ENCODE measurements at places on chromosomes 6 and 20.
A peak's percentile ranks its signal among the peaks of the same experiment; 100 is the strongest.

GRCh38 chr6:150233843-150234269, 91.0 kb downstream of the PPP1R14C start:
- DNase-seq, result no peak

GRCh38 chr20:3704087-3704486, 8.3 kb downstream of the SIGLEC1 start:
- DNase-seq, result no peak

- DNase-seq, result no peak
These were observed 9.1 kb downstream of the TMEM181 start for GRCh38 chr6:158569036-158569435.

- DNase-seq, result no peak
These were observed 58.1 kb downstream of the PSMG4 start for GRCh38 chr6:3316818-3317217.

- DNase-seq, result no peak
These were observed 118.6 kb upstream of the PTPN1 start for GRCh38 chr20:50391444-50392137.

DNA sequence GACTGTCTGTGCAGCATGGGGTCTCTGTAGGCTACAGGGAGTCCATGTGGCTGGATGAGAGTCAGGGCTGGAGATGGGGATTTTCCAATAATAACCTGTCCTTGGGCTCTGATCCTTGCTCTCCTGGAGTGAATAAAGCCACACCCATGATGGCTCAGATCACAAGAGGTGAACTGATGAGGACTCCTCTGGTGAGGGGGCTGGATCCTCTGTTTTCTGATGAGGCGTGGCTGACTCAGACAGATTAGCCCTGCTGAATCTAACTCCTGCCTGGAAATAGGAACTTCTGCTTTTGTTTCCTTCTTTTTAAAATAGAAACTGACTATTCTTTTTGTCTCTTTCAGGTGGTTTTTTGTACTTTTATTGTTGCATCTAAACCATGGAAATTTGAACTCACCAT, 27.0 kb downstream of the CST9L start:
- no peak for DNase-seq

DNA sequence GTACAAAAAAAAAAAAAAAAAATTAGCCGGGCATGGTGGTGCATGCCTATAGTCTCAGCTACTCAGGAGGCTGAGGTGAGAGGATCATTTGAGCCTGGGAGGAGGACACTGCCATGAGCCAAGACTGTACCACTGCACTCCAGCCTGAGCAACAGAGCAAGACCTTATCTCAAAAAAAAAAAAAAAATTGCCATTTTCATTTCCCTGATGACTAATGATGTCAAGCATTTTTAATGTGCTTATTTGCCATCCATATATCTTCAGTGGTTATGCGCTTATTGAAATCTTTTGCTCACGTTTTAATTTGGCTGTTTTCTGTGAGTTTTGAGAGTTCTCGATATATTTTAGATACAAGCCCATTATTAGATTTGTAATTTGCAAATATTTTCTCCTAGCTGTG, 46.7 kb downstream of the PFDN4 start:
- no peak for DNase-seq

DNA sequence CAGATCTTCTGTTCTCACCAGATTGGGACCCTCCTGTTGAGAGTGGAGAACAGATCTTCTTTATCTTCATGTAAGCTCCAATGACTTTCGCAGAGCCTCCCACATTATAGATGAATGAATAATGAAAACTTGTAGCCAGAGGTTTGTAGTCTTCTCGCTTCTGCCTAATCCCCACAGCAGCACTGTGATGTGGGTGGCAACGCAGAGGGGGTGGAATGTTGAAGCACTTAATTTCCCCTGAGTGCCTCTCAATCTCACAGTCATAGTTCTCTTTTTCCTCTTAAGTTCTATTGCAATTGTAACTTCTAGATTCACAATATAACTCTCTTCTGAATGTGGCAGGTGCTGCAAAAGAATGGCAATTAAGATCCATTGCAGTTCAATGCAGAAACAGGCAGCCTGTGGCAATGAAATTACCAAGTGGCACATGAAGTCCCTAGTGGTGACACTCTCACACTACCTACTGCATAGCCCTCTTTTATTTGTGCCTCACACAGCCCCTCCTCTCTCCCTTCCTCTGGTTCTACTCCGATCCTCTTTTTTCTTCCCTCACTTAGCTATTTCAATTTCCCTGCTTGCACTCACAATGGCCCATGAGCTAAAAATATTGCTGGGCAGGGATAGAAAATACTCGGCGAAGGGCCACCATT, 281.9 kb downstream of the UBE3D start:
- peak; percentile 7 for DNase-seq

- no peak for DNase-seq
These were observed 75.1 kb downstream of the SLC2A10 start for GRCh38 chr20:46784436-46785127.

DNA sequence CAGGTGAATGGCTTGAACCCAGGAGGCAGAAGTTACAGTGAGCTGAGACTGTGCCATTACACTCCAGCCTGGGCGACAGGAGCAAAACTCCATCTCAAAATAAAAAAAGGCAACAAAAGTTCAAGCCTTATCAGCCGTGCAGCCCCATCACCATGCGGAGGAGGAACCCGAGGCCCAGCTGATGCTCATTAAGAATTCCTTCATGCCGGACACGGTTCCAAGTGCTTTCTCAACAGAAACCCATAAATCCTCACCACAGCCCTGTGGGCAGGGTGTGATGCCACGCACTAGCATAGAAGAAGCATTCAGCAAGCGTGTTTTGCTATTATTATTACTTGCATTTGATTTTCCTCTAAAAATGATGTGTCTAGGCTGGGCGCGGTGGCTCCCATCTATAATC, 56.3 kb downstream of the PREX1 start:
- DNase-seq, result no peak

DNA sequence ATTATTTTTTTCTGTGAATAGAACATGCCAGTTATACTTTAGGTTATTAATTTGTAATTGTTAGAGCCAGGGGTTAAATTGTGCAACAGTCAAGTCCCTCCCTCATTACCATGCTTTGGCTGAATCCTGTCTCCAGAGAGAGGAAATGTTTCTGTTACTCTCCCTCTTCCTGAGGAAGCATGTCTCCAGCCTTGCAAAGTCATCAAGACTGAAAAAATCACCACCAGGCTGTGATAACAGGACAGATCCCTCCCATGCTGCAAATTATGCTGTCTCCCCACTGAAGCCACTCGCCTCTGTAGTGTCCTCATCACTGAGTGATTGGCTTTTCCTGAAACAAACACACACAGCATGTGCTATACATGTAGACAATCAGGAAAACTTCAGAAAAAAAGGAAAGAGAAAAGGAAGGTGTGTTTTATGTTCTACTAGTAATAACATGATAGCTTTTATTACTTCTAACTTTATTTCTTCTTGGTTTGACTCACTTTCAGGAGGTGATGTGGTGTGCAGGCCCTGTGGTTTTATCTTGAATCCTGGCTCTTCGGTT, 290.0 kb upstream of the JAG1 start:
- DNase-seq, result no peak

DNA sequence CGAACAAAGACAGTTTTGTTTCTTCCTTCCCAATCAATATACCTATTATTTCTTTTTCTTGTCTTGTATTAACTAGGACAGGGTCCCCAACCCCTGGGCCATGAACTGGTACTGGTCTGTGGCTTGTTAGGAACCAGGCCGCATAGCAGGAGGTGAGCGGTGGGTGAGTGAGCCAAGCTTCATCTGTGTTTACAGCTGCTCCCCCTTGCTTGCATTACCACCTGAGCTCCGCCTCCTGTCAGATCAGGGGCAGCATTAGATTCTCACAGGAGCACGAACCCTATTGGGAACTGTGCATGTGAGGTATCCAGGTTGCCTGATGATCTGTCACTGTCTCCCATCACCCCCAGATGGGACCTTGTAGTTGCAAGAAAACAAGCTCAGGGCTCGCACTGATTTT, 151.9 kb downstream of the CDKAL1 start:
- peak; percentile 27 for DNase-seq

- no peak for DNase-seq
These were observed 42.3 kb upstream of the MRPS10 start for GRCh38 chr6:42259841-42260395.

DNA sequence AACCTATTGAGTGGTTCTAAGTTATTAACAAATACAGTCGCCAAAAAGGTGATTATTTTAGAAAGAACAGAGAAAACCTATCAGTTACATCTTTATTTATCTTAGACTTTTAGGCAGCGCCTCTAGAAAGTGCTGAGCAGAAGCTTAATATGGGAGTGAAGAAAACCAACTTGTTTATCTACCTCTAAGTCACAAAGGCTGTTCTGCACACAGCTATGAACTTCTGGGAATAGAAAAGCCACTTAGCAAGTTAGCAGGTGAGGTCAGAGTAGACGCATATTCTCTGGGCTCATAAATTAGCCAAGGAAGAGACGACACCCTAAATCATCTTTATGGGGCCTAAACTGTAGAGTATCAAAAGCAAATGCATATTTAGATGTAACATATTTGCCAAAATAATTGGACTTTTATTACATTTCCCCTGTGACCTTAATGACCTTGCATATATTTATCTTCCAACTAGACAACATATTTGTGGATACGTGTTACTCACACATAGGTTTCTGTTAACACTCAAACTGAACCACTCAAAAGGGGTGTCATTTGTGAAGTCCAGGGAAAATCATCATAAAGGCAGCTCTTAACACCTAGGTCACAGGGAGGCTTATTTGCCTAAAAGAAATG, 267.1 kb downstream of the ADGB start:
- no peak for DNase-seq

DNA sequence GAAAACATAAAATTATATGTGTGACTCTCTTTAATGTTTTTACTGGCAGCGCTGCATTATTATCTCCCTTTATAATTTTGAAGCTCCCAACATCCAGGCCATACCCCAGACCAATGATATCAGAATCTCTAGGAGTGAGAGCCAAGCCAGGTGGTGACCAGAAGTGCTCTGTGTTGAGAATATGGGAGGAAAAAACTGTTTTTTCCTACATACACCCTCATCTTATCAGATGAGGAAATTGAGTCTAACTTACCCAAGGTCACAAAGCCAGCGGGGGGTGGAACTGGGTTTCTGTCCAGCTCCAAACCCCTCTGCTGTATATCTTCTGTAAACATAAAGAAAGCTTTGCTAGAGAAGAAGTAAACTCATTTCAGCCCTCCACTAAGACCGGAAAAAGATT, 42.5 kb downstream of the LY86 start:
- no peak for DNase-seq

GRCh38 chr6:39189915-39190544, 39.2 kb downstream of the KCNK5 start:
- peak; percentile 31 for DNase-seq

GRCh38 chr6:156697225-156697830, 79.8 kb upstream of the ARID1B start:
- DNase-seq, result no peak

GRCh38 chr20:46520976-46521579, 7.7 kb upstream of the ZNF334 start:
- DNase-seq, result peak; percentile 64

DNA sequence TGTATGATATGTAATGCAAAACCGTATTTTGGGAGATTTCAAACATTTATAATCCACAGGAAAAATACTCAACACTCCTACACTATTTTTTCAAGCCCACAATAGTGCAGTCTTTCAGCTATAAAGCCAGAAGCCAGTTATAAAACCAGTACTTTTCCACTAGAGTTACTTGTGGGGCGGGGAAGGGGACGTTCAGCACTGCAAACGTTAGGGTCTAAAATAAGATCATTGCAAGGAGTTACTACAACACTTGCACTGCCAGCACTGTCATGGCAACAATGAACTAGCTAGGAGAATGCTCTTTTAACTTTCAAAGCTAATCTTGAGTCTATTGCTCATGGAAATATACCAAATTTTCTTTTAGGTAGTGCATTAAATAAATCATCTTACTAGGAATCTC, 14.7 kb downstream of the SESN1 start:
- DNase-seq, result no peak

DNA sequence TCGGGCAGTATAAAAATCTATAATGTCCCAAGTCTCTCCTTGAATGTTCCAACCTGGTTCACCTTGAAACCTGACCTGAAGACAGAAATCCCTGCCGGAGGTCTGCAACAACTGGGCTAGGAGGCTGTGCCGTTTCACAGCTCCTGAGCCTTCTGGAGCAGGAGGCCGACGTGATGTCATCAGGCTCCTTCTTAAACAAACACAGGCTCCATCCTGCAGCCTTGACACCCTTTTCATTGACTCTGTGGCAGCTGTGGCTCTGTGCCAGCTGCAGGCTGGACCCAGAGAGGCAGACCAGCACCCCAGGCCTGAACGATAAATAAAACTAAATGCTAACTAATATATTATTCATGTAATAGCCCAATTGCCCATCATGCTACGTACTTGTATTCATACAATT, 483.9 kb downstream of the CD83 start:
- peak; percentile 85 for DNase-seq

DNA sequence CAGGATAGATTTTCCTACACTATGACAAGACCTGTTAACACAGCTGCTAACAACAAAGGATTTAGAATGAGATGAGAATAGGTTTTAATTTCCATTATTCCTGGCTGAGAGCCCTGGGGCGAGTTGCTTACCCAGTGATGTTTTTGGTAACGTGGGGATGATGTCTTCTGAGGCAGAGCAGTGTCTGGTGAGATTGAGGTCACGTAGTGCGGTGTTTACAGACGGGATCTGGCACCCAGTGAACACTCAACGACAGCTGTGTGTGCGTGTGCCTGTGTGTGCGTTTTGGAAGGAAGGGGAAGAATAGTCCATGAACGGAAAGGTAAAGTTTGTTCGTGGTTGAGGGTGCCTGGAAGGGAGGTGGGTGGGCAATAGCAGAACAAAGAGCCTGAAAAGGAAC, 384.7 kb downstream of the C6orf118 start:
- no peak for DNase-seq

DNA sequence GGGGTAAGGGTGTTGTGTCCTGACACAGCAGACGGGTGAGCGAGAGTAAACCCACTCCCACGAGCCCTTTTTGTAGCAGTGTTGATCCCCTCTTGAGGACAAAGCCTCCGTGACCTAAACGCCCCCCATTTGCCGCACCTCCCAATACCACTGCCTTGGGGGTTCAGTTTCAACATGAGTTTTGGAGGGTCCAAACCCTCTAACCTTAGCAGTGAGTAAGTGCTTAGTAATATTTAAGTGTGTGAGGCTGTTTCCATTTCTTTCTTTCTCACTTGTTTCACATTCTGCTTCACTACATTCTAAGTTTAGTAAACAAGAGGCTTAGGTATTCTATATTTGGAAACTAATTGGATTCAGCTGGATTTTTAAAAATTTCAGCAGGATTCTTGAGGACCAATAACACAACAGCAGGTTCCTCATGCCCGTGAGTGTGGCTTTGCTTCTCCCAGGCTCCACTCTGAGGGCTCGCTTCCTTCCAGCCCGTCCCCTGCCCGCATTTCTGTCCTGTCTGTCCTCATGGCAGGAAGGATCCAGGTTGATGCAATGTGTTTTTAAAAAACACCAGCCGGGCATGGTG, 41.2 kb downstream of the SNX9 start:
- DNase-seq, result no peak

- no peak for DNase-seq
These were observed 5.5 kb downstream of the CDH4 start for GRCh38 chr20:61257611-61258010.

- DNase-seq, result no peak
These were observed 215.4 kb upstream of the PREP start for GRCh38 chr6:105618247-105618646.

GRCh38 chr6:168154263-168154917, 75.4 kb upstream of the FRMD1 start:
- DNase-seq, result no peak

All from SHP77 (cell line).